ENCODE measurements at places on chromosomes 1 and 21.

DNA sequence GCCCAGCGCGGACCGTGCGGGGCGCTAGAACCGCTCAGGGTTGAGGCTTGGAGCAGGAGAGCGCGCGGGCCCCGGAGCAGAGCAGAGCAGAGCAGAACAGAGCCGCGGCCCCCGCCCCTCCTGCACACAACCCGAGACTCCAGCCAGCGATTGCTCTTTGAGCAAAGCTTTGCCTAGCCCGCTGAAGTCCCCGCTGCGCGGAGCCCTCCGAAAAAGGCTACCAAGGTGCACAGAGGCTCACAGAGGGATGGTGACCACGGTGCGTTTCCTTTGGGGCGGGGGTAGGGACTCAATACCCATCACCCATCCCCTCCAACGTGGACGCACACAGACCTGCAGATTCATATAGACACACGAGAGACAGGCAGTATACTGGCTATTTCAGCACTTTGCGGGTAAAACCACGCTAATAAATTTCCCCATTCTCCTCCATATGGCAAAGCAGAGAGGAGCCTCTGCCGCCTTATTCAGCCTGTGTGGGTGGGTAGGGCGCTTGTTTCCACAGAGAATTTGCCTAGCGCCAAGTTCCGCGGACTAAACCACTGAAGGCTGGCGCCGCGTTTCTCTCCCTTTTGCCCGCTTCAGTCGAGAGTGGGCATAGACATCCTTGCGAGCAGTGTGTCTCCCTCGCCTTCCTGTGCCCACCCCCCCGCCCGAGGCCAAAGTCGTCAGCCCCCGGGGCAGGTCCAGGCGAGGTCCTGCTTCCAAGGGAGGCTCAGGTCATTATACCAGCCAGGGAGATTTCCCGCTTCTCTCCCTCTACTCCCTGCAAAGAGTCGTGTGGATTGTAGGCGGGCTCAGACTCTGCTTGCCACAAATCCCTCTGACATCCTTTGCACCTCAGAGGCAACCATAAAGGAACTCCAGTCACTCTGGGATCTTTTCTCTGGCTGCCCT lies 8.5 kb downstream of the HLX start:
- no peak for DNase-seq

- DNase-seq: peak; percentile 17
Measured at GRCh38 chr1:94819945-94820746, at the start of gene SLC44A3. Gene SLC44A3 (plus strand): TSS chr1:94820357. CDS start chr1:94820452, 95 bp downstream.

DNA sequence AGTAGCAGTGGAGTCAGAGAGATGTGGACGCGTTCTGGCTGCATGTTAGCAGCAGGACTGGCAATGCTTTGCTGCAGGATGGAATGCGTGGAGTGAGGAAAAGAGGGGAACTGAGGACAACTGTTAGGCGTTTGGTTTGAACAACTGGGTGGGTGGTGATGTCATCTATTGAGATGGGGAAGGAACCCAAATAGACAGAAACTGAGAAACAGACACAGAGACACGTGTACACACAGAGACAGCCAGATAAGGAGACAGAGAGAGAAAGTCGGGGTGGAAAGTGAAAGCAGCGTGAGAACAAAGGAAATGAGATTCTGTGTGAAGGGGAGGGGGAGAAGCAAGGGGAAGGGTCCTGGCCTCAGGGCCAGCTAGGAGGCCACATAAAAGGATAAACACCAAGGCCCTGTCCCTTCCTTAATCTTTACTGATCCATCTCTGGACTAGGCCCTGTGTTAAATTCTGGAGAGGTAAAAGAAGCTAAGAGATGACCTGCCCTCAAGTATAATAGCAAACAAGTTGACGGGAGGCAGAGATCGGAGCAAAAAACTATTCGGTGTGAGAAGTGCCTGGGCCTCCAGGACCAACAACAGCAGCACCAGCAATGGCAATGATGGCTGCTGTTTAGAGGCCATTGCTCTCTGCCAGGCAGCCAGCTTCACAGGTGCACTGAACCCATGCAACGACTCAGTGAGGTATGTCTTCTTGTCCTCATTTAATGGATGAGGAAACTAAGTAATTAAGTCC lies 31.6 kb downstream of the VWA5B1 start:
- peak; percentile 41 for DNase-seq

GRCh38 chr1:28110555-28110954 lies 22.1 kb upstream of the EYA3 start:
- no peak for DNase-seq

DNA sequence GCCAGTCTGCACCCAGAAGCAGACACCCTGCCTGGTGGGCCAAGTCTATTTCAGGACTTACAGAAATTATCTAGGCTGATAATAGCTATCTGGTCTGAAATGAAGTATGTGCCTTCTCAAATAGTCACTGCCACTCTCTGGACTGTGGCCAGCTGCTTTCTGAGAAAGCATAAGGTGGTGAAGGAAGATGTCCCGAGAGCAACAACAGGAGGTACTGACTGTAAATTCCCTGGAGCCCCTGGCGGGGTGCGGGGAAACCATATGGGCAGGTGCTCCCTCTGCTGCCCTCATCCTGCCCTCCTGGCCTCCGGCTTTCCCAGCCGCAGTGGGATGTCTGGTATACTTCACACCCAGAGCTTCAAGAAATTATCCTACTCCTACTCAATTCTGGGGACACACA lies 86.8 kb downstream of the TGFBR3 start:
- no peak for DNase-seq

GRCh38 chr1:1120866-1121591 lies 5.1 kb upstream of the C1orf159 start:
- DNase-seq: no peak

DNA sequence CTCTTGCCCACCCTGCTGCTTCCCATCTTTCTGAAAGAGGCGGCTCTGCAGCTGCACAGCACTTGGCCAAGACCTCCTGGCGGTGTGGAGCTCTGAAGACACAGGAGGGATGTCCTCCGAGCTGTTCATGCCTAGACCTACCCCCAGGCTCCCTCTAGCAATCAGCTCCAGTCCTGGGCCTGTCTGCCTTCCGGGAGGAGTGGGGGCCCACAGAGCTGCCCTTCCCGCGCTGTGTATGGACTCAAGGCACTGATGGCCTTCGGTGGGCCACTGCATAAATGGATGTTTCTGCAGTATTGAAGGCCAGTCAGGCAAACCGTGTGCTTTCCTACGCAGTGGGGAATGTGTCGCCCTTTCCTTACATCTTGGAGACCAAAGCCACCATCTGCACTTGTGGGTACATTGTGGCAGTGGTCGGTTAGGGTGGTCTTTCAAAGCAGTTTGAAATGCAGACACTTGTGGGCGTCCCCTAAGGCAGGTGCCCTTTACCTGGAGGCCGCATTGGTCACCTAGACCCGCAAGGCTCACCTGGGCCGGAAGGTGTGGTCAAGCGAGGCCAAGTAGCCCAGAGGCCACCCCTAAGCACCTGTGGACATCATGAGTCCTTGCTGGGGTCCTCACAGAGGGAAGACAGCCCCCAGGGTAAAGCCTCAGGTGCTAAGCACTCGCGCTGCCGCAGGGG lies 912 bp upstream of the PKNOX1 start:
- no peak for DNase-seq

DNA sequence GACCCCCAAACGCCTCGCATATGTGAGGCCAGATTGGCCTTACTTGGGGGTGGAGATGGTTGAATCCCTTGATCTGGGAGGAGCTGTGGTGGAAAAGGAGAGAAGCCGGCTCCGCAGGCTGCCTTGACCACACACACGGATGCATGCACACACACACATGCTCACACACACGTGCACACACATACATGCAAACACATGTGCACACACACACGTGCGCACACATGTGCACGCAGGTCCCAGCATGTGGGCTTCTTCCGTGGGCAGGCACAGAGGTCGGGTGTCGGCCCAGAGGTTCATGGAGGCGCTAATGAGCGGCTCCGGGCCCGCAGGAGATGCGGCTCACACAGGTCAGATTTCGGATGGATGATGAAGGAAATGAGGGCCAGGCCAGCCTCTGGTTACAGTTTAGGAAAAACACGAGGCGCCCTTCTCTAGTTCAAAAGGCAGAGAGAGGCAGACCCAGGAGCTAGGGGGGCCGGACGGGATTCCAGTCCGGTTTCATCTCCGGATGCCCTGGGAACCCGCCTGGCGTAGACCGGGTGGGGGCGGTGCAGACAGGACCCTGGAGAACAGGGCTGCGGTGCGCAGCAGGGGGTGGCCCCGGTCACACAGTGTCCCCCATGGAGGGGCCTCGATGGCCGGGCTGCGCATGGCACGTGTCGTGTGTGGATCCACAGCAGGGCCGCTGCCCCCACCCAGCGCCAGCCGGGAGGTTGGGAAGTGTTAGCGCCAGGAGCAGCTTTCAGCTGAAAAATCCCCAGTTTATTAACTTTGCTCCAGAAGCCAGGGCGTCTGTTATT lies 91.1 kb upstream of the ACTRT2 start:
- no peak for DNase-seq

GRCh38 chr1:228091084-228091483 lies 8.6 kb downstream of the ARF1 start:
- no peak for DNase-seq

DNA sequence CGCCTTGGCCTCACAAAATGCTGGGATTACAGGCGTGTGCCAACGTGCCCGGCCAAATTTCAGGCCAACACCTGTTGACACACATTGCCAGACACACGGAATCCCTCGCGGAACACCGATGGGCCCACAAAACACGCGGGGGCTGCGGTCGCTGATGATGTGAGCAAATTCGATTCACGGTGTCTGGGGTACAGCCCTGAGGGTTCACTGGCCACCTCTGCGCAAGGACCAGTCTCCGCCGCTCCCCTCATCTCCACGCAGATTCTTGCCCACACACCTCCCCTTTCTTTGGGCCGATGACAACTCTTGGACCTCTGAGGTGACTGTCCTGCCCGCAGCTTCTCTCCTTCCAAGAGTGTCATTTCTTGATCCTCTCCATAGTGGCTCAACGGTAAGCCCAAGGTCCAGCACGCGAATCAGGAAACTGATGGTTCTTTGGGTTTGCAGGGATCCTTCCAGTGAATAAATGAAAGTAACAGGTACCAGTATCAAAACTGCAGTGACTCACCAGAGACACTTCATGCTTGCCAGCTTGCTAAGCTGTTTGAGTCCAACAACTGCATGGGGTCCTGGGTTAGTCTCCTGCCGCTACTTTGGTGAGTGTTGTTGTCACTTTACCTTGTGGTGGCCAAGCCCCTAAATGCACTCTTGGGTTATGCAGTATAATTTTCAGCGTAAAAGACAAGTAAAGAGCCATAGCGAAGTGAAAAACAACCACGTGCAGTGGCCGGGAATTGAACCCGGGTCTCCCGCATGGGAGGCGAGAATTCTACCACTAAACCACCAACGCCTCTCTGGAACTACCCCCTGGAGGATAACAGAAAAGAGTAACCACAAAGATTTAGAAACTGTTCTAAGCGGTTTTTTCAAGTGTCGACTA lies 11.0 kb upstream of the RNU1-3 start:
- DNase-seq: no peak

GRCh38 chr1:23344987-23345472 lies 946 bp upstream of the HNRNPR start:
- no peak for DNase-seq

DNA sequence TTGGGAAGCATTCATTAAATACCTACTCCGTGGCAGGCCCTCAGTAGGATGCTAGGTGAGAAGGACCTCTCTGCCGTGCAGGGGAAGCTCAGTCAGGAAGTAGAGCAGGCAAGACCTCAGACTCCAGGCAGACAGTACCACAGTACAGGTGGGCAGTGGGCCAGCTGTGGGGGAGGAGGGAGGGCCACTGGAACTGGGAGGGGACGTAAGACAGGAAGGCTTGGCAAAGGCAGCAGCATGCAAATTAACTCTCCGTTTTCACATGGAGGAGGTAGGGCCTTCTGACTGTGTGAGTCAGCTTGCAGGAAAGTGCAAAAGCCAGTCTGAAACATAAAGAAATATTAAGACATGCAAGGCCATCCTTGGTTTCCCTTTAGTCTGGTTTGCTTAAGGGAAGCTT lies 157.7 kb downstream of the TRIM33 start:
- no peak for DNase-seq

GRCh38 chr1:24643363-24644099 lies 429 bp downstream of the SRRM1 start:
- DNase-seq: no peak

DNA sequence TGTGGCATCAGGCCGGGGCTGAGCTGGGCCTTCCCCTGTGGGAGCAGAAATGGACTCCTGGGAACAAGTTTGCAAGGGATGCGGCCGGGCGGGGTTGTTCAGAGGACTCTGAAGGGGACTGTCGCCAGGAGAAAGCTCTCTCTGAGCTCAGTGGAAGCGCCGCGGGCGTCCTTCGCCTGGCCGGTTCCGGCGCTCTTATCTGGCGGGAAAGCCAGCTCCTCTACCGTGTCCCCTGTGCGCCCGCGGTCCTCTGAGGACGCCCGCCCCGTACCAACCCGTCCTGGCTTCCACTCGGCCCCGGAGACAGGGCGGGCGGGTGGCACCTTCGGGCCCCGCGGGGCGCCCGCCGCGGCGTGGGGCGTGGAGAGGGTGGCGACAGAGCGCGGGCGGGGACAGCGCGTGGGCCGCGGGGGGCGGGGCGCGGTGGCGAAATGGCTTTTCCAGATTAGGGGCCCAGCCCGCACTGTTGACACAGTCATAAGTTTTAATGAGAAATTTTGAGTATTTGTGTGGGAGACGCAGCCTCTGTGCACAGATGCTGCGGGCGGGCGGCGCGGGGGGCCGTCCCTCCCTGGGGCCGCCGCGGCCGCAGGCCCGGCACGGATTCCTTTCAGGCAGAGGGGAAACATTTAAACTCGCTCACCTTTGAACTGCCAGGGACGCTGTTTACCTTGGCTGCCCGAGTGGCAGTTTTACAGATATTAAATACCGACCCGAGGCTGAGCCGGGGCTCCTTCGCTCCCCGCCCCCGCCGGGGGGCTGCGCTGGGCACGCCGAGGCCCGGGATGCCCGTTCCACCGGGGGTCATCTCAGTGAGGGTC lies 70.2 kb downstream of the FOXD2 start:
- peak; percentile 5 for DNase-seq

- DNase-seq: no peak
Measured at GRCh38 chr1:192045131-192045530, 113.1 kb upstream of the RGS18 start.

DNA sequence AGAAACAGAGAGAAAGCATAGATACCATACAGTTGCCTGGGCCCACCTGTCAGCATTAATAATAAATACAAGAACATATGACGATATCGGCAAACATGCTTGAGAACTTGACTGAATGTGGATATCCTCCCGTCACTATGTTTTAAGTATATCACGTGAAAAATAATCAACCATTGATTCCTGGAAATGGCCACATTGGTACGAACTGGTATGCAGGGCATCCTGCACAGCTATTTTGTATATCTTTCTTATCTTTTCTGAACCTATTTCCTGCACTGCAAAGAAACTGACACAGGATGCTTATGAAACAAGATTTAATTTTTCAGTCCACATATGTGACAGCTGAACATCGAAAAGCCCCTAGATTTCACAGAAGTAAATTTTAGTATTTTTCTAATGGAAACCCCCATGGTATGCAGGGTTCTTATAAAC lies 22.8 kb upstream of the RGS1 start:
- peak; percentile 46 for DNase-seq

GRCh38 chr1:189432753-189433152 lies 1044.9 kb downstream of the BRINP3 start:
- no peak for DNase-seq

All from natural killer cell (primary cell).